Lower leg skin (tissue), 4 donors: ENCODE measurements at places on chromosomes 7 and 10. TPM values are rescaled to one million over a fixed set of nuclear protein-coding genes. Genes with fewer than 3 reads are reported as not detected.

- DNase-seq = peak; percentile 77
These were observed 85.2 kb downstream of the SORBS1 start for GRCh38 chr10:95475827-95476468.

DNA sequence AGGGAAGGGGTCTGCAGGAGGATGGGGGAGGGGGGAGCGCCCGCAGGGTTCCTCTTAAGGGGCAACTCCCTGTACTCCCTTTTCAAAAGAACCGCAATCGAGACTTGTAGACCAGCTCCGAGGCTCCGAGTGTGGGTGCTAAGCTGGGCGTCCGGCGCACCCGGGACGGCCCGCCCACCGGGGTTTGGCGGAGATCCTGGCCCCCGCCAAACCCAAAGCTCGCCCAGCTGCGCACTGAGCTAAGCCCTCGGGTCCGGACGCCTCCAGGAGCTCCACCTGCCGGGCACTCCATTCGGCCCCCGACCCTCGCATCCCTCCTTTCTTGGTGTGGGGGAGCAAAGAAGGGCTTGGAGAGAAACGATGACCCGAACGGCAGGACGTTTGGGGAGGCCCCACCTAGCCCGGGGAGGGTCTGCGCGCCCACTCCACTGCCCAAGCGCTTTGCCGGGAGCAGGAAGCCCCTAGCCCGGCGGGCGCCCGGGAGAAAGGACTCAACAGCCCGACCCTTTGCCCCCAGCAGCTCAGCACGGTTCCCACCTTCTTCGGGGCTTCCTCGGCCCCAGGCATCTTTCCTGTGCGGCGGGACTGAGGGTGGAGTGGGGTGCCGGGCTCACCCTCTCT is 651 bp downstream of the AFAP1L2 start:
- DNase-seq = peak; percentile 87

DNA sequence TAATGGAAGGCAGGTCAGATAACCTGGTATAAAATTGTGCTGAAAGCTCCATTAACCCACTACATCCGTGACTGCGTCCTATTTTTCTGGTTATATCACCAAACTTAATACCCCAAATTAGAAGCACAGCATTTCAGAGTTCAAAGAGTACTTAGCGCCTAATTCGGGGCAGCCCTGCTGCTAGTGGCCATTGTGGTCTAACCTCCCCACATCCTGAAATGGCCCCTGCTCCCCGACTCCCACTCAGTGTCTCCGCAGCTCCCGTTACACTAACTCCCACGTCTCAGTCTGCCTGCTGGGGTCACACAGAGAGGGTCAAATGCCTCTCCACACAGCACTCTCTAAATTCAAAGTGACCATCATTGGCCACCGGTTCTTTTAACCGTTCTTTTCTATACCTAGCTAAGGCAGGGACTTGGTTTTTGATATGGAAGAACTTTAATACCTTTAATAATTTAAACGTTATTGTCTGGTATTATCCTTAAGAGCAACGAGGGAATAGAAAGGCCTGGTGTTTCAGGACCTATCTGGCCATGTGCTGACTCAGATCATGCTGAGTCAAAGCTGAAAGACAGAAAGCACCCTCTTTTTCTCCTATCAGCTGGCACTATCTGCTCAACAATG is 117.1 kb downstream of the KMT2E start:
- DNase-seq = no peak

DNA sequence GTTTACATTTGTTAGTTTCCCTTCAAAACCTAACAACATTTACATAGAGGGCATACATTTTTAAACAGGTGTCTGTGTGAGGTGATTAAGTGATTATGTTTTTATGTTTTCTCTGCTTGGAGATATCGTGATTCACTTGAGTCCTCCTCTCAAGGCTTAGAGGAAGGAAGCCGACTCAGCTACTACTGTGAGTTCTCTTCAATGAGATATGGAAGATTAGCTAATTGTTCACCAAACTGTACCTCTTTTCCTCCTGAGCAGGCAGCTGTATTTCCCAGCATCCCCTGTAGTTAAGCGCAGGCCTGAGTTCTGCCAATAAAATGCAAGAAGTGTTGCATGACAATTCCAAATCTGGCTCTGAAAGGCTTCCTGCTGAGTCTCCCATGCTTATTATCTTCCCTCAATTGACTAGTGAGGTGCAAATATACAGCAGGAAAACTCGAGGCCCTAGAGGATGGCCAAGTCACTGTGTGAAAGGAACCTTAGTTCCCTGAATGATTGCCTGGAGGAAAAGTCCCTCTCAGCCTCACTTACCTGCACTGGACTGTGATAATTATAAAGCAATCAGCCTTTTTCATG is 528.7 kb downstream of the GRM8 start:
- DNase-seq = no peak

DNA sequence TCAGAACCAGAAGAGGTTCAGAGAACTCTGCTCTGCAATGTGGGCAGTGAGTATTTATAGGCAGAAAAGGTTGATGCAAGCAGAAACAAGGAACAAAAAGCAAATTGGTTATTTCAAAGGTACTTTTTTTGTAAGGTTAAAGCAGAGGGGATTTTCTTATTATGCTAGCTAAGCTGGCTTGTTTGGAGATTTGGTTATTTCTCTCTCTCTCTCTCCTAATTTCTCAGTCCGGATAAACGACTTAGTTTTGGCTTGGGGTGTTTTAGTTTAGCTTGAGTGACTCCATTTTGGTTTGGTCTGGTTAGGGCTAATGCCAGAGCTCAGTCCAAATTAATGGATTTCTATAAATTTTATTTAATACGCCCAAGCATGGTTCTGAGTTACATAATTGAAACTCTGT is 566.8 kb downstream of the SH2D4B start:
- DNase-seq = no peak

- no peak for DNase-seq
These were observed 27.7 kb downstream of the BCCIP start for GRCh38 chr10:125850766-125851731.

- peak; percentile 91 for DNase-seq
These were observed 110.6 kb upstream of the EFCAB10 start for GRCh38 chr7:105691680-105692564.

Gene ACSL5
- 5.2 TPM for total RNA-seq

Gene DLX5
- 20.9 TPM for total RNA-seq

Gene SPDYE9
- total RNA-seq = not detected

Gene PSD
- total RNA-seq = 1.3 TPM

Gene FGL2
- 11.5 TPM for total RNA-seq
